IPS-NIHi11 (cell line): ENCODE measurements at places on chromosomes 2 and 18.
A peak's percentile ranks its signal among the peaks of the same experiment; 100 is the strongest.

- no peak for DNase-seq
These were observed 230.7 kb downstream of the KCNH7 start for GRCh38 chr2:162607915-162608314.

GRCh38 chr2:157758586-157758985 is 117.5 kb downstream of the ACVR1 start:
- DNase-seq, result no peak

GRCh38 chr18:30765247-30765646 is 277.3 kb downstream of the DSC3 start:
- no peak for DNase-seq

- DNase-seq, result peak; percentile 45
These were observed 19.6 kb upstream of the SERPINB11 start for GRCh38 chr18:63683152-63683551.

GRCh38 chr18:22485808-22486244 is 68.1 kb upstream of the CTAGE1 start:
- no peak for DNase-seq

DNA sequence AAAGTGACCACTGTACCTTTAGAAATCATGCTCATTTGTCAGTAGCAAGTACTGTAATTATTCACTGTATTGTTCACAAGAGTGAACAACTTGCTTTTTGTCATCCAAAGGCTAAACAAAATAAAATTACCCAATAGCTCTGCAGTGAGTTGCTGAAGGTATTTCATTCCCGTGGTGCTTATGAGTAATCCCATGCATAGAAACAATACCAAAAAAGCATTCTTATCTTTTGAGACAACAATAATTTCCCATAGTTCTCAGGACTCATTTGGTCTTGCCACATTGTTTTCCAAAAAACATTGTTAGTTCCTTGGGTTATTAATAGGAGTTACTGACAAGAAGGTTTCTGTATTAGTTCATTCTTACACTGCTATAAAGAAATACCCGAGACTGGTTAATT is 503.2 kb upstream of the FAM98A start:
- no peak for DNase-seq

- no peak for DNase-seq
These were observed 136.8 kb downstream of the TPO start for GRCh38 chr2:1550076-1550475.

- no peak for DNase-seq
These were observed 22.7 kb upstream of the TFPI start for GRCh38 chr2:187576906-187577305.

DNA sequence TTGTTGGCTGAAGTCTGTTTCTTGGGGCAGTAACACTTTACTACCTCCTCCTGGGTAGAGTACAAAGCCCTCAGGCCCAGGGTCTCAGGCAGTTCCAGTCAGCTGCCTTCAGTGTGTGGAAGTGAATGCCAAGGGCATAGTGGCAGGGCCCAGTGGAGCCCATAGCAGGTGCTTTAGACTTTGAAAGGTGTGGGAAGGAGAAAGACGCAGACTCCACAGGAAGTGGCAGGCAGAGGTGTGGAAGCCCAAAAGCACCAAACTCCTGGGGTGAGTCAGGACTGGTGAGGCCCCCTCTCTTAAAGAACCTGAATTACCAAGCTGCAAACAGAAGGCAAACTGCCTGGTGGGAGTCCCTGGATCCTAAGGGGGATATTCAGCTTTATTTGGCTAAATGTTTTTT is 45.3 kb downstream of the ADAM23 start:
- no peak for DNase-seq

GRCh38 chr18:21669736-21670285 is 34.8 kb downstream of the ABHD3 start:
- DNase-seq, result no peak

DNA sequence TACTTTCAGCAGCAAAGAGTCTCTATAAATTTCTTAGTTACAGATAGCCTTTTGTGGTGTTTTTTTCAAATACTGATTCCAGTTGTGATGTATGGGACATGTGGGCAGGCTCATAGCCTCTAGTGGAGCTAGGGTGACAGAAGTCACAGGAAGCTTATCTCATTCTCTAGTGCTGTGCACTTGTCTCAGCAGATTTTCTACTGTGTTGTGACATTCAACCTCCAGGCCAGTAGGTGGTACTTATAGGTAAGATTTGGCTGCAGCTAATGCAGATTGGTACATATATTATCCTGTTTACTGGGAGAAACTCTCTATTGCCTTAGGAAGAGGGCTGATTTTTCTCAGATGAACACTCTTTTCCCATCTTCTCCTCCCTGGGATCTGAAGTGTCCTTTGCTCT is 176.2 kb downstream of the CALCRL start:
- DNase-seq, result no peak

DNA sequence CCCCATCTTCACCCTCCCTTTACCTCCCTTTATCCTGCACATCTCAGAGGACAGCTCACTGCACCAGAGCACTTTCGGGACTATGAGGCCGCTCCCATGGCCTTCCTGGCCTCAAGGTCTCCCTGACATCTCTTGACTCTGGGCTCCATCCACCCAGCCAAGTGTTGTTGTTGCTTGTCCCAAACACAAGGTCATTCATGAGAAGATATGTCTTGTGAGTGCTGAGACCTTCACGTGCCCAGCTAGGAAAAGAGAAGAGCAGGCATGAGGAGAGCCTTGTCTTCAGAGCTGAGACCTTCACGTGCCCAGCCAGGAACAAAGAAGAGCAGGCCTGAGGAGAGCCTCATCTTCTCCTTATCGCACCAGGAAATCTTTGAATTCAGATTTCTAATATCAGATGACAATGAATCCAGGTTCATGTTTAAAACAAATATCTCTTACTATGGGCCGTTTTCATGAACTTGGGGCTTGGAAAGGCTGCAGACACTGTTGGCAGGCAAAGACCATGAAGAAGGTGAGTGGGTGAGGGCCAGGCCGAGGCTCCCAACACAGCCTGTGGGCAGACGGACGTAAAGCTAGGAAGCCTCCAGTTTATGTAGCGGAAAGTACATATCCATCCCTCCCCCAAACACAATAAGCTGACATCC is 256.1 kb downstream of the NDUFA10 start:
- DNase-seq, result no peak

DNA sequence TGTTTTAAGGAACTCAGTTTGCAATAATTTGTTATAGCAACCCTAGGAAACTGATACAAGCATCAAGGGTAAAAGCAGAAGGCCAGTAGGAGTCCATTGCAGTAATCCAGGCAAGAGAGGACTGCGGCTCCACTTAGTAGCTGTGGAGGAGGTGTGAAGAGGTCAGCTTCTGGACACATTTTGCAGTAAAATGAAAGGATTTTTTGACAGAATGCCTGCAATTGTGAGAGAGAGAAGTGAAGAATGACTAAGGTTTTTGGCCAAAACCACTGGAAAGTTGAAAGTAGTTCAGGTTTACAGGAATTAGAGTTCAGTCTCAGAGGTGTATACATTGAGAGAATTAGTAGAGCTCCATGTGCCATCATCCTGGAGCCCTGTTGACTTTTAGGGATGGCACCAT is 129.5 kb downstream of the RHBDD1 start:
- no peak for DNase-seq

GRCh38 chr18:10266334-10266590 is 188.2 kb upstream of the APCDD1 start:
- DNase-seq, result no peak

DNA sequence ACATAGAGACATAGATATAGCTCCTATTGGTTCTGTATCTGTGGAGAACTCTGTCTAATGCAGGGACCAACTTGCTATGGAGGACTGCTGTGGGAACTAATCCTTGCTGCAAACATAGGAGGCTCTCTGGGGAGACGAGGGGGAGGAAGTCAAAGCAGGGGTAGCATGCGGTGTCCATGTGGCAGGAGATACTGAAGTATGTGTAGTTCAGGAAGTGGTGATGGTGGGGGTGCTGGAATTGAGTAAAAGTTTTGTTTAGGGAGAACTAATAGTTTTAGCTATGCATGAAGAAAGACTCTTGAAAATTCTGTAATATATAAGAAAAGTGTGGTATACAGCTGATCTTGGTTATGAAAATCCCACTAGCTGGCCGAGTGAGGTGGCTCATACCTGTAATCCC is 62.0 kb downstream of the ANKRD44 start:
- DNase-seq, result no peak

DNA sequence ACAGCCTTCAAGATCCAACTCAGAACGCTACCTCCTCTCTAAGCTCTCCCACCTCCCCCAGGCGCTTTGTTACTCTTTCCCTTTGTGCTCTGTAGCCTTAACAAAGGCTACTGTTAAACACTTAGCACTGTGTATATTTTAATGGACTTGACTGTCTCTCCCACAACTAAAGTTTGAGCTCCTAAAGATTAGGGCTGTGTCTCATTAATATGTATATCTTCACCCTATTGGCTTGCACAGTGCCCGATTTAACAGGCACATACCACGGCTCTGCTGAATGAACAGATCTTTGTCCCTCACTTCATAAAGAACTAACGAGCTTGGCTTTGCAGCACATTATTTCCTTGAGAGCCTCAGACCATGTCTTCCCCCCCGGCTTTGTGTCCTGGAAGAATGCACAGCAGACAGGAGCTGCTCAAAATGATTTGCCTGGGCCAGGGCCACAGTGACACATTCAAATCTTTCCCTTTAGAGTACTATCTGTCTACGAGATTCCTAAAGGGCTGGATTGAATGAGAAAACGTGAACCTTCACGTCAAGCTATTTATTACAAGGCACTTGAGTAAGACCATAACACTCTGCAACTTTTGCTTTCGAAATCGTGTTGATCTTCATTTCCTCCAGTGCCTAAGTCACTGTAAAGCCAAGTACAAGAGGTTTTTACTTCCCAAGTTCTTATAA is 22.1 kb downstream of the ABHD3 start:
- peak; percentile 15 for DNase-seq

DNA sequence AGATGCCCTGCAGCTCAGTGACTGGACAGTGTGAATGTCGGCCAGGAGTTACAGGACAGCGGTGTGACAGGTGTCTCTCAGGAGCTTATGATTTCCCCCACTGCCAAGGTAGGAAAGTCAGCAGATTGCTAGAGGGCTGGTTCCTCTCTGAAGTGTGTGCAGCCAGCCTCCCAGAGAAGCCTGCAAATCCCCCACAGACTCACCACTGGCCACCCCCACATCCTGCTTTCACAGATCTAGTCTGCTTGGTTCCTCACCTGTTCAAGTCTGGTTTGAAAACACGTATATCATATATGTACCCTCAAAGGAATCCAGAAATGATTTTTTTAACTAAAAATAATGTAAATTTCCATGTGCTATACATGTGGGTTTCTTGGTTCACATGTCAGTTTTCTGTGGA is 121.1 kb downstream of the LAMA3 start:
- no peak for DNase-seq

GRCh38 chr2:54964271-54964670 is 86.0 kb downstream of the RTN4 start:
- no peak for DNase-seq

DNA sequence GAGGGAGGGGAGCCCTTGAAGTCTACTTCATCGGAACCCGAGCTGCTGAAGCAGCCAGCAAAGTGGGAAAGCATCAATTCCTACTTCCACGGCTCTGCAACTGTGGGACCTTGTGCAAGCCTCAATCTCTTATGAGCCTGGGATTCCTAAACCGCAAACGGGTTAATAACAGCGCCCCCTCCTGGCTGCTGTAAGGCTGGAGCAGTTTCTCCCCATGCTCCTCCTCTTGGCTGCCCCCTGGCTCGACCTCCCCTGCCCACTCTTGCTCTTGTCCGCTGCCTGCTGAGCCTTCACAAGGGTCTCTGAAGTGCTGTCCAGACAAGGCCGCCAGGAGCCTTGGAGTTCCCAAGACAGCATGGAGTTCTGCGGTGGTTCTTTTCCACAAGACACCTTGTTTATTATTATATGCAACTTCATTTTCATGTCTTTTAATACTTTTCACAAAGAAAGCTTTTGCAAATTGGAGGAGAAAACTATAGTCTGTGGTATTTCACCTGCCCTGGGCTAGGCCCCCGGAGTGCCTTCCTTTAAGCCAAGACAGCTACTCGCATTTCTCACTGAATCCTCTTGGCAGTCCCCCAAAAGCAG is 157.2 kb downstream of the DDX1 start:
- peak; percentile 84 for DNase-seq

DNA sequence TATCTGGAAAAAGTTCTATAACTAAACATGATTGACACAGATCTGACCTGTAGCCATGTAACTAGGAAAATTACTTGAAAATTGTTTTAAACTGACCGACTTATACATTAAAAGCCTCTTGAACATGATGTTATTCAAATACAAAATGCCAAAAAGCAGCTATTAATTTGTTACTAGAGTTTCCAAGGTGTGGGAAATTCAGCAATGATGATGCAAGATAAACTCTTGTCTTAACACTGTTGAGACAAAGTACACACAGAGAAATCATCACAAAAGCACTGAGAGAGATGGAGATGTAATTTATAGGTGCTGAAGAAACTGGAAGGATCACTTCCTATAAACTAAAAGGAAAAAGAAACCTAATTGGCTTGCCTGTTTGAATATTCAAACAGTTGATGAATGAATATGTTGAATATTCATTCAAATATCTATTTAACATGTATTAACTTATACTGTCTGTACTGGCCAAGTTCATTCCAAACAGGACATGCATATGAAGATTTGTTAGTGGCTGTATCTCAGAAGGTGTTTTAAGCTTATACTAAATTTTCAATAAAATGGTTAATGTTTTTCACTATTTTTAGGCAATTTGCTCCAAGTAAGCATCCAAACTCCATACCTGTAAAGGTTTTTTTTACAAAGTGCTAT is 34.6 kb upstream of the WDR75 start:
- no peak for DNase-seq

GRCh38 chr2:143584936-143585335 is 455.7 kb downstream of the ARHGAP15 start:
- no peak for DNase-seq

DNA sequence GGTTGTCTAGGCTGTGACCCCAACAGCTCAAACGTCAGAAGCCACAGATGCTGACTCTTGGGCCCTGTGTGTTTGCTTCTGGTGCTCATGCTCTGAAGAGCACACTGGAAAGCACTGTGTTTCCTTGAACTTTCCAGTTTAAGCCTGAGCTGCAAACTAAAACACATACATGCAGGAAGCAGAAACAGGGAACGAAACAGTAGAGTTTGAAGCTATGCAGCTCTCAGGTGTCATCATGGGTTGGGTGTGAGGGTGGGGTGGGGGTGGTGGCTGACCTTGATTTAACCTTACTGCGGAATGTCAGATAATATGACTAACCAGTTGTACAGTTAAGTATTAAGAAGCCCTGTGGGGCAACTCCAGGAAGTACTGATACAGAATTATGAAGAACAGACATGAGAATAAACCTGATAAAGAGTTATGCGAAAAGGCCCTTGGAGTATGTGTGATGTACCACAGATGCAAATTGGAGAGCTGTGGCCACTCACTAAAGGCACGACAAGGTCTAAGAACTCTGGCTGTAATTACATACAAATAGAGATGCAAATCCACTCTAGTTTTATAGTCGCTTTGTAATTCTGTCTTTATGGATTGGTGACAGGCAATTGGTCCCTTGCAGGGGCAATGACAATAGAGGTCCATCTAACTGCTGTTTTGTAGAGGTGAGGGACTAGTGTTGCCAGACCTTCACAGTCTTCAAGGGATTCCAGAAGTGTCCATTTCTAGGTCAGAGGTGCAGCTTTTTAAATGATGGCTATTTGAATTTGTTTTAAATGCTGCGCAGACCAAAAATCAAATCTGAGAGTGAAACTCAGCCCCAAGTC is 273.1 kb downstream of the NAPG start:
- no peak for DNase-seq

- DNase-seq, result peak; percentile 47
These were observed 6.3 kb upstream of the NRP2 start for GRCh38 chr2:205675861-205676516.

GRCh38 chr2:15107137-15107536 is 454.0 kb downstream of the NBAS start:
- no peak for DNase-seq
